ENCODE measurements at places on chromosomes 1 and 21. TPM values are rescaled to one million over a fixed set of nuclear protein-coding genes. Genes with fewer than 3 reads are reported as not detected.

Gene LCE1B
- polyA plus RNA-seq = not detected

Gene STIL
- polyA plus RNA-seq = 7.9 TPM

Gene LEFTY1
- polyA plus RNA-seq = 1.8 TPM

Gene OLIG1
- polyA plus RNA-seq = not detected

Gene VAV3
- 15.9 TPM for polyA plus RNA-seq

Gene COL9A2
- 20.2 TPM for polyA plus RNA-seq

Gene PCBP3
- polyA plus RNA-seq = not detected

Gene CYP2J2
- polyA plus RNA-seq = 5.9 TPM

Gene RIT1
- polyA plus RNA-seq = 29.3 TPM
